ENCODE measurements at places on chromosomes 1 and 21. TPM values are rescaled to one million over a fixed set of nuclear protein-coding genes. Genes with fewer than 3 reads are reported as not detected.
A peak's percentile ranks its signal among the peaks of the same experiment; 100 is the strongest.

Gene TSPEAR
- total RNA-seq = not detected

DNA sequence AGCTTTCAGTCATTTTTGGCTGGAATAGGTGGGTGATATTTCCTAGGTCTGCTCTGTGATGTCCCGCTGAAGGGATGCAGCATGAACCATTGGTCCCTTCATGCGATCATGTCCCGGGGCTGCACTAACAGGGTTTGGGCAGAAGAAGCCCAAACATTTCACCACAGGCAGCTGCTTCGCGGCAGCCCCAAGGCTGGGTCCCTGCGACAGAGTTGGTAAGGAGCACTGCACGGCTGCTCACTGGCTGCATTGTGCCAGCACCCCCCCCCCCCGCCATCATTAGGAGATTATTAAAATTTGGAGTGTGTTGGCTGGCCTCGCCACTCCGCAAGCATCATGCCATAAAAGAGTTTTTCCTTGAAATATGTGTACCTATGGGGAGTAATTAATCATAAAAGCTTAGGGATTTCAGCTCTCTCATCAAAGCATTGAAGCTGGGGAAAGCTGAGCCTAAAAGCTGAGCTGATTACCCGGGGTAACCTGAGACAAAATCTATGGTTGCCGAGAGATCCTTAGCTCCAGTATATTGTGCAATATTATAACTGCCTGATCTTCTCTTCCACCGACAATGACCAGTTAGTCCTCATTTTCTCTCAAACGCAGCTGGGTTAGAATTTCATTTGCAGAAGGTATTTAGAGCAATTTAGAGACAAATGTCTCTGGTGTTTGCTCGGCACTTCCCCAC is 62.5 kb downstream of the PEX14 start:
- H3K36me3 ChIP-seq = no peaks in the 10 kb centered on the region
- no peaks in the 10 kb centered on the region for H3K27me3 ChIP-seq
- DNase-seq = no peak
- no peak overlapping the region for H3K27ac ChIP-seq
- H3K4me3 ChIP-seq = no peak overlapping the region

Gene OPTC
- total RNA-seq = not detected

Gene DNAJC6
- total RNA-seq = 9.0 TPM

GRCh38 chr1:225881081-225881958 is 860 bp downstream of the TMEM63A start:
- peaks cover 3% of the 10 kb centered on the region for H3K36me3 ChIP-seq
- DNase-seq = no peak

GRCh38 chr1:232317350-232317749 is 312.6 kb downstream of the SIPA1L2 start:
- H3K27me3 ChIP-seq = no peaks in the 10 kb centered on the region
- H3K27ac ChIP-seq = no peak overlapping the region

Gene PKN2
- 44.3 TPM for total RNA-seq

Gene GUCA2B
- not detected for total RNA-seq

DNA sequence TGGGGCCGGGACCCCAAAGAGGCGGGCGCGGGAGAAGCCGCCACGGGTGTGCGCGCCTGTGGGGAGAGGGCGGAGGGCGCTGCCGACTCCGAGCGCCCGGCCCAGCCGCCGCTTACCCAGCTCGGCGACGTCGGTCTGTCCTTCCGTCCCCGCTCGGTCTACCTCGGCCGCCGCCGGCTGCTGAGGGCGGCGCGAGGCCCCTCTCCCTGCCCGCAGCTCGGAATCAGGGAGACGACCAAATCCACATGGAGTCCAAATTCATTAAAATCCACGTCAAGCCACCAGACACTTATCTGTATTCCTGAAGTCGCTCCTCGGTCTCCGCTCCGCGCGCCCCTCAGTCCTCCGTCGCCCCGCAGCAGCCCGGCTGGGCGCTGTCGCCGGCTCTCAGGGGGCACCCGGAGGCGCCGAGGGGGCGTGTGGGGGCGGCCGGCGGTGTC is 637 bp downstream of the PLXNA2 start:
- peak overlapping the region; percentile 50 for H3K4me3 ChIP-seq
- DNase-seq = no peak
- H3K27me3 ChIP-seq = peaks cover 46% of the 10 kb centered on the region
- H3K4me1 ChIP-seq = peaks cover 9% of the 10 kb centered on the region

DNA sequence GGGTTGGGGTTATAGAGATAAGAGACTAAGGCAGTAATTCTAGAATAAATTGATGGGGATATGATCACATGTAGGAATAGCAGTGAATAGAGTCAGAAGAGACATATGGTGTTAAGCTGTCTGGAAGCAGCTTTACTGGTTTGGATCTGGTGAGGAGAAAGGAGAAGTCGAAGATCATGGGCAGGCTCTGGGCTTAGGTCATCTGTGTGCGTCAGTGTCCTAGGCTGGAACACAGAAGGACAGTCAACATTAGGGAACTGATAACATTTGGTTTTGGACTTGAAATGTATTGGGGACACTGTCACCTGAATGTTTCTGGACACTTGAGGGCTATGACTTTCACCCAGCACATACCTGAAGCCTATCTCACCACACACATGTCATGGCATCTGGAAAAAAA is 13.9 kb upstream of the GRIK1 start:
- no peak overlapping the region for H3K27ac ChIP-seq
- H3K36me3 ChIP-seq = no peaks in the 10 kb centered on the region
- no peak overlapping the region for H3K4me3 ChIP-seq
- no peaks in the 10 kb centered on the region for H3K4me1 ChIP-seq
- DNase-seq = no peak
- no peaks in the 10 kb centered on the region for H3K27me3 ChIP-seq

GRCh38 chr1:157910270-157910669 is 68.7 kb upstream of the CD5L start:
- no peak overlapping the region for H3K27ac ChIP-seq
- no peak overlapping the region for H3K4me3 ChIP-seq
- peaks cover 10% of the 10 kb centered on the region for H3K27me3 ChIP-seq
- no peaks in the 10 kb centered on the region for H3K36me3 ChIP-seq
- DNase-seq = no peak

GRCh38 chr1:227357927-227358302 is 39.6 kb upstream of the CDC42BPA start:
- no peaks in the 10 kb centered on the region for H3K27me3 ChIP-seq
- DNase-seq = no peak
- no peaks in the 10 kb centered on the region for H3K36me3 ChIP-seq
- H3K27ac ChIP-seq = peak overlapping the region; percentile 68

Gene CLCA1
- total RNA-seq = 0.12 TPM

DNA sequence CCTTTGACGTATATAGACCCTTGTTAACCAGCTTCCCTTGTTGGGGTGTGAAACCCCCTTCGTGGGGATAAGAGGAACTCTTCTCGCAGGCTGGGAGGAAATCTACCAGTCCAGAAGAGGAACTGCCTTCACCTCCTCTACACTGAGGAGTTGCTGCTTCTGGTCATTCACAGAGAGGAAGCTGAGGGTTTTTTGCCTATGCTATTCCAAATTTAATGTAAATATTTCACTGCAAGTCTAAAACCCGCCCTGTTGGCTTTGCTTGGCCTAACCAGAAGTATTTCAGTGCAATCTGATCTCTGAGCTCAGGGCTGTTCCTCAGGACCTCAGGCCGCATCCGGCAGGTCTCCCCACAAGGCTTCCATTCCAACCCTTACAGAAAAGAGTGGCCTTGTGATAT is 150.1 kb downstream of the HIVEP3 start:
- H3K4me3 ChIP-seq = no peak overlapping the region
- DNase-seq = no peak
- peaks cover 5% of the 10 kb centered on the region for H3K27me3 ChIP-seq
- no peak overlapping the region for H3K27ac ChIP-seq
- H3K36me3 ChIP-seq = no peaks in the 10 kb centered on the region
- H3K4me1 ChIP-seq = no peaks in the 10 kb centered on the region

DNA sequence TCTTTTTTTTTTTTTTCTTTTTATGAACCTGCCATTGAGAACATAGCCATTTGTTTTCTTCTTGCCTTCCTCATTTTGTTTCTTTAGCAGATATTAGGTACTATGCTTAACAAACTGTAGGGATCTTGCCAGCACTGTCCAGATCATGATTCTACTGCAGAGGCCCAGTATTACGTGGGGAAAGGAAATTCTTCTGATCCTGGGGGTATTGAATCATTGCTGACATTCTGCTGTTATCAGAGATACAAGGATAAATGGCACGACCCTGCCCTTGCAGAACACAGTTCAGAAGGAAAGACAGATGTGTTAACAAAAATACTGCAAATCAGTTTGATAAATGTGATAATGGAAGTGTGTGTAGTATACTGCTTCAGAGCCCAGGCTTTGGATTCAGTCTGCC is 56.2 kb downstream of the BTBD8 start:
- H3K27me3 ChIP-seq = no peaks in the 10 kb centered on the region
- no peak for DNase-seq
- H3K4me3 ChIP-seq = no peak overlapping the region
- H3K27ac ChIP-seq = no peak overlapping the region
- H3K4me1 ChIP-seq = no peaks in the 10 kb centered on the region

GRCh38 chr1:112727716-112728115 is 12.6 kb upstream of the PPM1J start:
- H3K27ac ChIP-seq = no peak overlapping the region
- H3K4me1 ChIP-seq = no peaks in the 10 kb centered on the region
- no peaks in the 10 kb centered on the region for H3K27me3 ChIP-seq
- no peak overlapping the region for H3K4me3 ChIP-seq

Gene MCOLN2
- 11.3 TPM for total RNA-seq

Gene FHAD1
- total RNA-seq = 3.5 TPM

DNA sequence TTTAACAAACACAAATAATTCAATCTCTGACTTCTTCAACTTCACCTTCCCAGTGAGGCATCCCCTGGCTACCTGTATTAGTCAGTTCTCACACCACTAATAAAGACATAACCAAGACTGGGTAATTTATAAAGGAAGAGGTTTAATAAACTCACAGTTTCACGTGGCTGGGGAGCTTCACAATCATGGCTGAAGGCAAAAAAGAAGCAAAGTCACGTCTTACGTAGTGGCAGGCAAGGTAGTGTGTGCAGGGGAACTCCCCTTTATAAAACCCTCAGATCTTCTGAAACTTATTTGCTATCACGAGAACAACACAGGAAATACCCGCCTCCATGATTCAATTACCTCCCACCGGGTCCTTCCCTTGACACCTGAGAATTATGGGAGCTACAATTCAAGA is 478.5 kb downstream of the ADGRL2 start:
- no peak for DNase-seq
- no peaks in the 10 kb centered on the region for H3K36me3 ChIP-seq
- H3K4me3 ChIP-seq = no peak overlapping the region
- no peaks in the 10 kb centered on the region for H3K27me3 ChIP-seq

GRCh38 chr21:35843911-35844667 is 216.2 kb downstream of the SETD4 start:
- no peak overlapping the region for H3K4me3 ChIP-seq
- DNase-seq = no peak
- H3K27ac ChIP-seq = no peak overlapping the region
- H3K4me1 ChIP-seq = no peaks in the 10 kb centered on the region
- H3K36me3 ChIP-seq = no peaks in the 10 kb centered on the region

Gene LCE1C
- not detected for total RNA-seq
